ENCODE measurements at places on chromosomes 2 and 18.
A peak's percentile ranks its signal among the peaks of the same experiment; 100 is the strongest.

GRCh38 chr2:180202467-180202951 lies 195.4 kb upstream of the CWC22 start:
- DNase-seq = no peak

- no peak for DNase-seq
Observed at GRCh38 chr2:154911729-154912128, 213.2 kb downstream of the KCNJ3 start.

- no peak for DNase-seq
Observed at GRCh38 chr18:48093104-48093503, 162.6 kb upstream of the SMAD2 start.

GRCh38 chr2:210635257-210635656 lies 78.9 kb downstream of the CPS1 start:
- no peak for DNase-seq

GRCh38 chr2:86703704-86704361 lies 16.3 kb upstream of the RMND5A start:
- peak; percentile 82 for DNase-seq

- DNase-seq = no peak
Observed at GRCh38 chr2:233363744-233364235, 9.5 kb downstream of the DGKD start.

DNA sequence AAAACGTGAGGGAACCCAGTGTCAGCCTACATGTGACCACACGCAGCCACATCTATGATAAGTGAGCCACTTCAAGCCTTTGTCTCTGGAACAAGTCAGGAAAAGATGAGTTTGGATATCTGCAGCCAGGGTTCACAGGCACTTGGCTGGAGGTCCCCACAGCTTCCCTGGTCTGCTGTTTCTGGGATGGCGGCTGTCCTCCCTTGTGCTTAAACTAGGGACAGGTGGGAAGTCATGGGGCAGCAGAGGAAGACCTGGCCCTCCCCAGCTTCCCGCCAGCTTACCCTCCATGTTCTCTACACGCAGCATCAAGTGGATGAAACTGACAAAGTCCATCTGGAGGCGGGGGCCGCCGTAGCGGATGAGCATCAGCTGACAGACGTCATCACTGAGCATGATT lies 38.5 kb upstream of the GALNT14 start:
- no peak for DNase-seq

- no peak for DNase-seq
Observed at GRCh38 chr2:127079358-127079920, 27.5 kb downstream of the BIN1 start.

GRCh38 chr18:59189008-59189407 lies 30.9 kb upstream of the GRP start:
- DNase-seq = no peak

- DNase-seq = no peak
Observed at GRCh38 chr2:40353231-40353630, 98.7 kb downstream of the SLC8A1 start.

GRCh38 chr18:59621027-59621426 lies 76.2 kb downstream of the CCBE1 start:
- no peak for DNase-seq

DNA sequence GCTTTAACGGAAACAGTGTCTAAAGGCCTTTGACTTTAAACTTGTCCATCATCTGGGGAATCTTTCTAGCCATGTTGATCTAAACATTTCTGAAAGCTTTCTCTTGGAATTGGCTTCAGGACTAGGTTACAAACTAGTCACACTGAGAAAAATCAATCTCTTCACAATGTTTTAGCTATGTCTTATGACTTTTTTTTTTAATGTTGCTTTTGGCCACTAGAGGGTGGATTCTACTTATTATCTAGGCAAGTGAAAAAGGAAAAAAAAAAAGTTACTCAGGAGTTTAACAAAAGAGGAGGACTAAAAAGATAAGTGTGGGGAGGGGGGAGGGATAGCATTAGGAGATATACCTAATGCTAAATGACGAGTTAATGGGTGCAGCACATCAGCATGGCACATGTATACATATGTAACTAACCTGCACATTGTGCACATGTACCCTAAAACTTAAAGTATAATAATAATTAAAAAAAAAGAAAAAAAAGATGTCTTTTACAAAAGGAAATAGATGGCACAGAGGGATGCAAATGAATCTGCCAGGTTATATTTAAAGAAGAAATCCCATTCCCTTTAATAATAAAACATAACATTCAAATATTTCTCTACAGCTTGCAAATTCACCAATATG lies 160.4 kb upstream of the PID1 start:
- peak; percentile 50 for DNase-seq

GRCh38 chr2:98519851-98520250 lies 75.2 kb downstream of the INPP4A start:
- no peak for DNase-seq

DNA sequence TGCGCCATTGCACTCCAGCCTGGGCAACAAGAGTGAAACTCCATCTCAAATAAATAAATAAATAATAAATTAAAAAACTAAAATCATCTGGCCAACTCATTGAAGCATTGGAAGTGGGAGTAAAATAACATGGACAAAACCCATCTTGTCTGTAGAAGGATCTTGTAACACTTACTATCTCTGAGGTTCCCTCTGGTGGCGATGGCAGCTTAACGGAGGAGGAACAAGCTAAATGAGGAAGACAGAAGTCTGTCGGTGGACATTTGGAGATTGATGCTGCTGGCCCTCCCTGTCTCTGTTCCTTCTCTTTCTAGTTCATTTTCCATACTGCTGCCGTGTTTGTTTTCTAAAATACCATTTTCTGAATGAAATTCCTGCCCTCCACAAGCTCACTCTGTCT lies 43.4 kb downstream of the ZCCHC2 start:
- DNase-seq = no peak

- no peak for DNase-seq
Observed at GRCh38 chr2:15814946-15815345, 125.4 kb upstream of the MYCN start.

DNA sequence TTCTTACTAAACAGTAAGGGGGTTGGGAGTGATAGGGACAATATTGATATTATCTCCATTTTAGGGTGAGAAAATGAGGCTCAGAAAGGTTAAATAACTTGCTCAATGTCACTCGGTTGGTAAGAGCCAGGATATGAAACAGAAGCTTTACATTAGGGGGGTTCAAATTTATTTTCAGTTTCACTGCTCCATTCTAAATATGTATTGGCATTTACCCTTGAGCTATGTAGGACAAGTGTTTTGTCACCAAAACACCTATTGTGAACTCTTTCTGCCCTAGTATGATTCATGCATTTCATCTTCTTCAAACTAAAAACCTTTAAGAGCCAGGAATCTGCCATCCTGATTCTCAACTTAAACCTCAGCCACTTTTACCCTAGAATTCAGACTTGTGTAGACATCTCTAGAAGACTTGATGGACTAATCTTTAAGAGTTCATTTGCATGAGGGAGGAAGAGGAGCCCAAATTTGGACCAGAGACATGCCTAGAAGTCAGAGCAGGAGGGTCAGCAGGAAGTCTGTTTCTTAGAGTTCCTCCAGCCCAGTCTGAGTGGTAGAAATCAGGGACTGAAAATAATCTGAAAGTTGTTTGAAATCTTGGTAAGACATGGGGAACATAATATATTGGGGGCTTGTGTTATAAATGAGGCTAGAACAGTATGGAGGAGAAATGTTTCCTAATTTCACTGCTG lies 129.4 kb upstream of the ATP5MC3 start:
- DNase-seq = no peak

DNA sequence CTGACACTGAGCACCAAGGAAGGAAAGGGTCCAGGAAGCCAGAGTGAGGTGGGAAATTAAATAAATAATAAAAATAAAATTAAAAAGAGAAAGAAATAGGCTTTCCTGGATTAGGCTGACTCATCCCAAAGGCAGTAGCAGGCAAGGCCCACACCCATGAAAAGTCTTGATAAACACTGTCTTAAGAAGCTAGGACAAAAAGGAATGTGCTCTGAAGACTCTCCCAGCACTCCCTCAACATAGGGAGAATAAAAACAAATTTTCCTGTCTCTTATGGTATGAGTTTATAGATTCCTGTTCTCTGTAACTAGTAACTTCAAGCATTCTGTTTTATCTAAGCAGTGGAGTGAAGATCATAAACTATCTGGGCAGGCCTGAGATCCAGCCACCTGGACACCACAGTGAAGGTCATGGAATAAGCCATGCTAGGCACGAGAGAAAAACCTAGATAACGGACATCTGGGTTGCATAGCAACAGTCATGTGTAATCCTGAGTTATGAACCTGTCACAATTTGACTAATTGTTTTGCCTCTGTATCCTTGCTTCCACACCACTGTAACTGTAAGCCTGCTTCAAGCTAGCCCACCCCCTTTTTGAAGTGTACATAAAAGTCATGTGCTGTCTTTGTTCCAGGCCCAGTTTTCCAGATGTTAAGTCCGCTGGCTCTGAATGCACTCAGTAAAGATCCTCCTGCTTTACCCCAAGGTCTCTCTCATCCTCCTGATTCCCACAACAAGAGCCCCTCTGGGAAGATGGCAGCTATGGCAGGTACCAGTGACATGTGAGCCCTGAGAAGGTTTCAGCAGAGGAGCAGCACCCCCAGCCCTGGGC lies 107.8 kb downstream of the NDUFA10 start:
- no peak for DNase-seq

- no peak for DNase-seq
Observed at GRCh38 chr2:157375384-157375783, 49.8 kb upstream of the ERMN start.

DNA sequence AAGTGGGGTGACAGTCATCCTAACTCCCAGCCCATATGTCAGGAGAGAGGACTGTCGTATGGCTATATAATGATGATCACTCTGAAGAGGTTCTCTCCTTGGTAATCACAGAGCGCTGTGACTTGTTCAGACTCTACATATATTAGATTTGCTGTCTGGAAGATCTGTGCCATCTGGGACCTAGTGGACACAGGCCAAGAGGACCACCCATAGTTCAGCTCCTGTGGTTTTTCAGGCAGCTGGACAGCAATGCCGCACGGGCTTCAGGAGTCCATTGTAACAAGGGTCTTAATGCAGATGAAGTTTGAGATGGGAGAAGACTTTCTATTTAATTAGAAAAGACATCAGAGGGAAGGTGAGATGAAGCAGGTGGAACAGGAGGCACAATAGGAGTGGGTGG lies 40.1 kb upstream of the EPHA4 start:
- no peak for DNase-seq

DNA sequence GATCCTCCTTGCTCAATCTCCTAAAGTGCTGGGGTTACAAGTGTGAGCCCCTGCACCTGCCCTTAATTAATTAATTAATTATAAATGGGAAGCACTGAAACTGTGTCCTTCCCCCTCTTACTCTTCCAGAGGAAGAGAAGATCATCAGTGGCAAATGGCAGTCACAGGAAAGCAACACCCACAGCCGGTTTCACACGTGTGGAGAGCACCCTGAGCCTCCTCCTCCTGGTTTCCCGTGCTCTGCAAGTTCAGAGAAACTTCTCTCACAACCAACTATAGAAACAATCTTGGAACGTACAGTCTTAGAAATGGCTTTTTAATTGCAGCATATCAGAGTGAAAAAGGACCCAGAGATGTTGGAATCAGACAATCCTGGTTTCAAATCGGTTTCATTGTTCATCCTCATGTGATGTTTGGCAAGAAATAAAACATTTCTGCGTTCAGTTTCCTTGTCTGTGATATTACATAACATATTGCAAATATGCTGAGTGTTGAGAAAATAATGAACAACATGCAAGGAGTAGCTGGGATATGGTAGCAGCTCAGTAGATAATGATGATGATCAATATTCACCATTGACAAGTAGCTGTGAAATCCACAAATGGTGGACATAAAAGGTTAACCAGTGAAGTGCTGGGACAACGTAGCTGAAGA lies 141.0 kb upstream of the KCTD1 start:
- no peak for DNase-seq

DNA sequence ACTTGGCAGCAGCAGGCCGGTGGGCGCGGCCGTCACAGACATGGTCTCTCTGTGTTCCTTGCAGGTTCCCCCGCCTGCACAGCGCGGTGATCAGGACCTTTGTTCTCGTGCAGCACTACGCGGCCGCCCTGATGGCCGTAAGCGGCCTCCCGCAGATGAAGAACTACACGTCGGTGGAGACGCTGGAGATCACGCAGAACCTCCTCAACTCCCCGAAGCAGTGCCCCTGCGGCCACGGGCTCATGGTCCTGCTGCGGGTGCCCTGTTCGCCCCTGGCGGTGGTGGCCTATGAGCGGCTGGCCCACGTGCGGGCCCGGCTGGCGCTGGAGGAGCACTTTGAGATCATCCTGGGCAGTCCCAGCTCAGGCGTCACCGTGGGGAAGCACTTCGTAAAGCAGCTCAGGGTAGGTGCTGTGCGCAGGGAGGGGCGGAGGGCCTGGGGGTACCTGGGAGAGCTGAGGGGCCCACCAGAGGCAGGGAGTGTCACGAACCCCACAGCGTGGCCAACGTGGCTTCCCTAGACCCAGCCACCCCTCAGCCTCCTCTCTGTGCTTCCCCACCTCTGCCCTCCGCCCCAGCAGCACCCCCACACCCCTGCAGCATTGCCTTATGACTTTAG lies 59.3 kb downstream of the NTSR2 start:
- no peak for DNase-seq

DNA sequence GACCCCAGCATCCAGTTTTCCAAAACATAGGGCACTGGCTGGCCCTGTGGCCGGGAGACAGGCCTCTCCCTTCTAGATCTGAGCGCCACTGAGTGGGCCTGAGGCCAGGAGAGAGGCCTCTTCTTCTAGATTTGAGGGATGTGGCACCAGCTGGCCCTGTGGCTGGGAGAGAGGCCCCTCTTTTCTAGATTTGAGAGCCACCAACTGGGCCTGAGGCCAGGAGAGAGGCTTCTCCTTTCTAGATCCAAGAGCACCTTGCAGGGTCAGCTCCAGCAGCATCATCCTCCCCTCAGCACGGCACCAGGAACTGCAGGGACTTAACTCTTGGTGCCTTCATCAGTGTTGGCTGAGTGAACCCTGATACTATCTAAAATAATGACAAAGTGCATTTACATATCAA lies 114.3 kb upstream of the ALKAL2 start:
- no peak for DNase-seq
